ENCODE measurements at places on chromosomes 5 and 9.
A peak's percentile ranks its signal among the peaks of the same experiment; 100 is the strongest.

- no peak for DNase-seq
These were observed 401.9 kb upstream of the PDE4D start for GRCh38 chr5:60295423-60295822.

DNA sequence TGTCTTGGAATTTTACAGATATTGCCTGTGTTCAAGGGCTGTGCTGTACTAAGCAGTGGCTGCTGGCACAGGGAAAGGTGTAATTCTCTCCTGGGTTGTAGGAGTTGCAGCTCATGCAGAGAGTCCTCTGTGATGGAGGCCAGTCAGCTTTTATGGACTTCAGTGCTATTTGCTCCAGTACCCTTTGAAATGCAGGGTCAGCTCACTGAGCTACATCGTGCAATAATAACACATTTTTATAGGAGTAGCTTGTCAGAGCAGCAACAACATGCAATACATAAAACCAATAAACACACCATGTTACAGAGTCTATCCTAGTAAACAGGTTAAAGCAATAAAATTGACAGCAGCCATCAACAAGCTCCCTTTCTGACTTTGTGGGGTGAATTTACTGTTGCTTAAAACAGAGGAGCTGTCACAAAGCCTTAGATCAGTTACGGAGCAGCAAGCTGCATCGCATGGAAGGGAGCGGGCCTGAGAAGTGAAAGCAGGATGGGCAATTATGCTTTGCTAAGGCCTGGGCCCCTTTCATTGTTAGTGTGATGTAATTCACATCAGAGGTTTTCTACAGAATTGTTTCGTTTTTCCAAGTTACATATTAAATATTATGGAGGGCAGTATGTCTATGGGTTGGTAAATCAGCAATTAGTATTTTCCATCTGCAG lies 16.8 kb downstream of the CD180 start:
- no peak for DNase-seq

DNA sequence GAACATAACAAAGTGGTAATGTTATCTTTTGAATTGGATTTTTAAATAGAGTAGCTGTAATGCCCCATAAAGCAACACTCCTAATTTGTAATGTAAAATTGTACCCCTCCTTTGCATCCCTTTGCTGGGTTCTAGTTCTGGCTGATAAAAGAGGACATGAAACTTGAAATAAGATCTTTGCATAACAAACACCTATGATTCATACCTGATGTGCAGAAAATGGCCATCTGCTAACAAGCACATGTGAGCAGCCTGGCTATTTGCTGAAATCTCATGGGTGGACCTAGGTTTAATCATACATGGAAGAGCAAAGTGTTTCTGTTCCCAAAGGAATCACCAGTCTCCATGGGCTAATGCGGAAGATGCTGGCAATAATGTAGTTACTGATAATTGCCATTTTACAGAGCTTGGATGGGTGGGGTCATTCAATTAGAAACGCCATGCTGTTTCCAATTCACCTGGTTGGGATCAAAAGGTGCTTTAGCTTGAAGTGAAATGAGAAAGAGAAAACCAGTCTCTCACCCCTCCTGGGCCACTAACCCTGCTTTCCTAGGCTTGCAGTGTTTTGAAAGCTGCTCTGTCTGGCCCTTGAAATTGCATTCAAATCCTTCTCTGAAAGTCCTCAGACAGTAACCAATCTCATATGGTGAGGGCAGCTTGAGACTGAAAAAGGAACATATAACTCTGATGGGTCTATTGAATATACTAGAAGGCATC lies 585.1 kb downstream of the TLE4 start:
- DNase-seq = no peak

GRCh38 chr9:105608721-105609598 lies 51.0 kb downstream of the FKTN start:
- no peak for DNase-seq

- no peak for DNase-seq
These were observed 73.1 kb downstream of the ARHGAP26 start for GRCh38 chr5:142842994-142843905.

DNA sequence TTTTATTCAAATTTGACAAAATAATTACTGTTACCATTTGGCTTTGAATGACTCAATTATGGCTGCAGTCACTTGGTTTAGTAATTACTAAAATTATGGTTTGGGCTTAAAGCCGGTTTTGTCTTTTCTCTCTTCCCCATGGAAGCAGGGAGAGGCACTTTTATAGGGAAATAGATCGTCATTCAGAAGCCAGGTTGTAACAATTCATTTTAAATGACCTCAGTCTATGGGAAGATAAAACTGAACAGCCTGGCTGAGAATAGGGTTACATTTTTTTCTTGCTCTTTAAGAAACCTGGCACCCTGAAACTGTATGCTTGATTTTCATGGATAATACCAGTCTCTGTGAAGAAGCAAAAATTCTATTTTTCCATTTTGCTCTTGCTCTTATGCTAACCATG lies 169.8 kb downstream of the SMC2 start:
- DNase-seq = no peak

DNA sequence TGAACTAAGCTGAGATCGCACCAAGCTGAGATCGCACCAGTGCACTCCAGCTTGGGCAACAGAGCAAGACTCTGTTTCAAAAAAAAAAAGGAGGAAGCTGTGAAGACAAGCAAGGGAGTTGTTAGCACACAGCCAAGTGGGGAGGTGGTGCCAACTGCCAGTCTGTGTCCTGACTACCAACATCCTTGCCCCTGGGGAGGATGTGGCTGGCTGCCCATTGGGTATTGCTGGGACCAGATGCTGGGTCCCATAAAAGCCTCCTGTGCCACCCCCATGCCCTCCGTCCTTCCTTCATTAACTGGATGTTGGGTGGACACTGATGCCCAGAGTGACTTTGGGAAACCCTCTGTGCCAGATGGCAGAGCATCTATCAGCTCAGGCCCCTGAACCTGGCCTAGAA lies 157.1 kb upstream of the COL5A1 start:
- no peak for DNase-seq

- DNase-seq = no peak
These were observed 7.9 kb downstream of the SMARCA2 start for GRCh38 chr9:2023042-2023441.

DNA sequence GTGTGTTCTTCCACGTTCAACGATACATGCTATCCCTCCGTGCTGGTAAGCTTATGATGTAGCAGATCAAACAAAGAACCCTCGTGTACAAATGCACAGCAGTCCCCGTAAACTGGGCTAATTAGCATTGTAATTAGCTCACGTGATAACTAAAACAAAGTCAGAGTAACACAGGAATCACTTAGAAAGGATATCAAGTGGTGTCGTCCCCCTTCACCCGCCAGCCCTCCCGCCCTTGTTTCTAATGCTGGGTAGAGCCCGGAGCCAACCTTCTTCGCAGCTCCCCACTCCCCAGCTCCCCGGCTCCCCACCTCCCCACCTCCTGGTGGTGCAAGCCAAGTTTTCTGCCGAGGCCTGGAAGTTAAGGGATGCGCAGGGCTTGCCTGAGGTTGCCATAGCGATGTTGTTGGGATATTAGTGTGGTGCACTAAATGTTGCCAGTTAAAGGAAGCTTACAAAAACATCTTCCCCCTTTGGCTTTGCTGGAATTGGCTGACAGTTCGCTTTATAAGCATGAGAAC lies 357.9 kb upstream of the CCNH start:
- DNase-seq = no peak

DNA sequence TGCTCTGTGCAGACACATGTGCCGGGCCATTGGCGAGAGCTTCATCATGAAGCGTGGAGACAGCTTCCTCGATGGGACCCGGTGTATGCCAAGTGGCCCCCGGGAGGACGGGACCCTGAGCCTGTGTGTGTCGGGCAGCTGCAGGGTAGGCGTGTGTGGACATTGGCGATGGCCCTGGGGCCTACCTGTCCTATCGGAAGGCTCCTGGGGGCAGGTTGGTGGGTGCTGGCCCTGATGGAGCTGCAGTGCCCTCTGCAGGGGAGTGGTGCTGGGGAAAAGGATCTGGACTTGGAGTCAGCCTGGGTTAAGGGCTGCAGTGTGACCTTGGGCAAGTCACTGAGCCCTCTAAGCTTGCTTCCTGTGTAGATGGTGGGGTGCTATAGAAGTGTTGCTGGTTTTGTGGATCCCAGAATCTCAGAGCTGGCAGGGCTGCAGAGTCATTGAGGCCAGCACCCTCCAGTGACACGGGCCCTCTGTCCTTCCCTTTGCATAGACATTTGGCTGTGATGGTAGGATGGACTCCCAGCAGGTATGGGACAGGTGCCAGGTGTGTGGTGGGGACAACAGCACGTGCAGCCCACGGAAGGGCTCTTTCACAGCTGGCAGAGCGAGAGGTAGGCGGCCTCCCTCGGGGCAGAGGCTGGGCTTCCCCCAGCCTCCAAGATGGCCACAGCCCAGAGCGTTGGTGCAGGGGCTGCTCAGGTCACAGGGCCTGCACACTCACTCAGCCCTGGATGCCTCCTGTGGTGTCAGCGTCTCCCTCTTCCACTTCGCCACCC lies 15.8 kb downstream of the ADAMTS13 start:
- DNase-seq = no peak

GRCh38 chr9:4141296-4141695 lies 158.6 kb downstream of the GLIS3 start:
- no peak for DNase-seq

DNA sequence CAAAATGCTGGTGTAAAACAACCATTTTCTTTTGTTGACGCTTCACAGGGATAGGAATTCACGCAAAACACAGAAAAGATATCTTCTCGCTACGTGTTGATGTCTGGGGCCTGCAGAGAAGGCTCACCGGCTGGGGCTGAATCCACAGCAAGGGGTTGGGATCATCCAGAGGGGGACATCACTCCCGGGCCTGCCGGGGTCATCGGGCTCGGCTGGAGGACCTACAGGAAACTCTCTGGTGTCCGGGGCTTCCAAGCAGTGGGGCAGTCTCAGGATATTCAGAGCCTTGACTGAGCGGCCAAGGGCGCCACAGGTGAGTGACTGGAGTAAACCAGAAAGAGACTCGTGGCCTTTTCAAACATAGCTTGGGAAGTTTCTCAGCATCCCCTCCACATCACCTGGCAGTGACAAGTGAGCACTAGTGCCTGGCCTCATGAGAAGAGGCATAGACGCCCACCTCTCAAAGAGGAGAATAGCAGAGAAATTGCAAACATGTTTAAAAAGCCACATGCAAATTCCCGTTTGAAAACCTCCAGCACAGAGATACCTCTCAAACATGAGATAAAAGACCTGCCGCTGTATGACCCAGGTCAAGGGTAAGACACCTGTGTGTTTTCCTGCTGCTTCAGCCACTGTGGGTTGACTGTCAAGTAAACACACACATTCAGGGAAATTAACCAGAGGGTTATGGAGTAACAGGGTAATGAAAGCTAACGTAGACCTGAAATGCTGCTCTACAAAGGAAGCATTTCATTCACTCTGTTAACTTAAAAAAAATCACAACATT lies 50.8 kb upstream of the SIMC1 start:
- DNase-seq = no peak

DNA sequence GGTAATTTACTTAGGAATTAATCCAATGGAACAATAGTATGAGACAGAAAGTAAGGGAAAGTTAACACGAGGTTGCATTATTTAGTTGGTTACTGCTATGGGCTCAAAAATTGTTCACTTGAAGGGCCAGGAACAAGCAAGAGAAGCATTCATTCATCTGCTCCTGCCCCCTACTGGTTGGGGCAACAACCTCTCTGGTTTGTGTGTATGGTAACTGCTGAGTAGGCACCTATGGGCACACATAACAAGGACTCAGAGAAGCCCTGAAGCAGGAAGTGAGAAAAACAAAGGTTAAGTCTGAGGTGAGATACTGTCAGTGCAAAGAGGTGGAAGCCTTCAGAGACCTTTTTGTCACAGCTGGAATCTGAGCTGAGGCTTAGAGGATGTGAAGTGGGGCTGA lies 34.4 kb upstream of the RANBP6 start:
- DNase-seq = no peak

GRCh38 chr5:6819521-6819920 lies 106.3 kb downstream of the TENT4A start:
- no peak for DNase-seq

DNA sequence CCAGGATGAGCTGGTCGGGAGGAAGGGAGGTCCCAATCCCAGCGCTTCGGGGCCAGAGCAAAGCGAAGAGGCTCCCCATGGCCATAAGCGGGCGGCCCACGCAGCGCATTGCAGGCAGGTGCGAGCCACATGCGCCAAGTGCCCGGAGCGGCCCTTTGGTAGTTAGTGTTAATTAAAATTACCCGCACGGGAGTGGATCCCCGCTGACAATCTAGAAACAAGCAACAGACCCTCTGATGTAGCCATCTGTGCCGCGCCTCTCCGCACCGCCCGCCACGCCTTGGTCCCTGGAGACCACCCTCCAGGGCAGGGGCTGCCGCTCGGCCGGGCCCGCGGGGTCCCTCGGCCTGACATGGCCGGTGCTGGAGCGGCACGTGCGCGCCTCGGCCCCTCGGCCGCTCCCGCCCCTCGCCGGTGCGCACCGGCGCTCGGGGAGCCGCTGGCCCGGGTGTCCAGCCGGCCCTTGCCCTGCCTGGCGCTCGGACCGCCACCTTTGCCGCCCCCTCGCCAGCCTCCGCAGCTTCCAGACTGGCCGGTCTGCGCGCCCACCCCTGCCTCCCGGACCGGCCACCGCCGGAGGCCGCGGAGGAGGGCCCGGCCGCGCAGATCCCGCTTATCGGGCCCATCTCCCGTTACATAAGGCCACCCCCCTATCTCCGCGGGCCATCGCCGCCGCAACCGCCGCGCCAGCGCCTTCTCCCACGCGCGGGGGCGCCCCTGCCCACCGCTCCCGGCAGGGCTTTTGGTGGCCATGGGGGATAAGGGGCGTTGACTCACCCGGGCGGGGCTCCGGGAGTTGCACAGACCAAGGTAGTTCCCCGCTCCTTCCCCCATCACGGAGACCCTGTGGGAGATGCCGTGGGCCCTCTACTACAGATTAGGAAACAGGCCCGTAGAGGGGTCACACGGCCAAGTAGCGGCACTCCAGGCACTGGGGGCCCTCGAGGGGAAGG lies 1.9 kb upstream of the IL13 start:
- DNase-seq = peak; percentile 30

DNA sequence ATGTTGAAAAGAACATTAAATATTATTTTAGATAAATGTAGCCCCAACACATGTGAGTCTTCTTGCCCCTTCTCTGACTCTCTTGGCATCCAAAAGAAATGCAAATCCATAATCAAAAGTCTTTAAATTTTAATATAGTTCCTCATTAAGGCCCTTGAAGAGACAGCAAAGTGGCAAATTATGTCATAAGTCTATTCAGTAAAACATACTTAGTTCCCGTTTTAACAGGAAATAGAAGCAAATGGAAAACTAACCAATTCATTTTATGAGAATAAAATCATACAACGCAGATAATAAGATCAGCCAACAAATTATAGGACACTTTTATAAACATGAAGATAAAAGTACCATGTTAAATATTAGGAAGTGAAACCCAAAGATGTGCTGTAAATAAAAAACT lies 20.1 kb upstream of the IFNB1 start:
- DNase-seq = no peak

GRCh38 chr5:109950634-109951033 lies 260.9 kb downstream of the MAN2A1 start:
- no peak for DNase-seq

DNA sequence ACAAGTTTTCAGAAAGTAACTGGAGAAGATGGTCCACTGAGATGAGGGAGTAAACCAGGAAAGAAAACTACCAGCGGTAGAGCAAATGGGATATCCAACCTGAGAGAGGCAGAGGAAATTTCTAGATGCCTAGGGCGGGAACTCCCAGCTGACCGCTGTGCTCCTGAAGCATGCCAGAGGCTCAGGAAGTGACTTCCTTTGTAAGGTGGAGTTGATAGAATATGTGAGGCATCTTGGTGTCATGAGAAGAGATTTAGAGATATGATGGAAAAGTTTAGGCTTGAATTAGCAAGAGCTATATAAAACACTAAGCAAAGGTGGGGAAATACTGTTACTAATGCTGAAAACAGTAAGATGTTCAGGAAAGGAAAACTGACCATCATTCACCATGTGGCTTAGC lies 124.1 kb downstream of the C9orf152 start:
- no peak for DNase-seq
